ENCODE measurements at places on chromosomes 11 and 22.

DNA sequence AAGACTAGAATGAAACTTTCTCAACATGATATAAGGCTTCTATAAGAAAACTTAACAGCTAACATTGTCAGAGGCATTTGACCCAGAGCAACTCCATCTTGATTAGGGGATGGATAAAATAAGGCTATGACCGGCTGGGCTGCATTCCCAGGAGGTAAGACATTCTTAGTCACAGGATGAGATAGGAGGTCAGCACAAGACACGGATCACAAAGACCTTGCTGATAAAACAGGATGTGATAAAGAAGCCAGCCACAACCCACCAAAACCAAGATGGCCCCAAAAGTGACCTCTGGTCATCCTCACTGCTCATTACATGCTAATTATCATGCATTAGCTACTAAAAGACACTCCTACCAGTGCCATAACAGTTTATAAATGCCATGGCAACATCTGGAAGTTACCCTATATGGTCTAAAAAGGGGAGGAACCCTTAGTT is 135.2 kb downstream of the TTC28 start:
- DNase-seq = no peak

GRCh38 chr11:110196241-110196754 is 100.1 kb downstream of the RDX start:
- DNase-seq = no peak

- DNase-seq = no peak
Observed at GRCh38 chr11:16881074-16881709, 133.0 kb downstream of the PLEKHA7 start.

DNA sequence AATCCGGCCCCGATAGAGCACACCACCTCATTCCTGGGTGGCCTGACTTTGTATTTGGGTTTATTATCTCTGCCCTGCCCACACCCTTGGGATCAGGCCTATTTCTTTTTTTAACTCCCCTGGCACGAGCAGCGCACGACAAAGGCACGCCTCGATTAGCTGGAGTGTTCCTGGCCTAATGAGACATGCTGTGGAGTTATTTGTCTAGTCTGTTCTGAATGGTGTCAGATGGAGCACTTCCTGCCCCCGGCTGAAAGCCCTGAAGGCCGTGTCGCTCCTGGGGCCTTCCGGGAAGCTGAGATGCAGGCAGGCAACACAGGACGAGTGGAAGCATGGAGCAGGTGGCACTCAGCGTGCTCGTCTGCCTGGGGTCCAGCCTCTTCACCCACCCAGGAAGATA is 47.1 kb downstream of the LARGE1 start:
- no peak for DNase-seq

GRCh38 chr22:31618057-31618456 is 44.0 kb downstream of the PISD start:
- DNase-seq = no peak

GRCh38 chr11:68661014-68661413 is 23.3 kb upstream of the GAL start:
- no peak for DNase-seq

- DNase-seq = no peak
Observed at GRCh38 chr11:376531-377173, 7.4 kb downstream of the B4GALNT4 start.

DNA sequence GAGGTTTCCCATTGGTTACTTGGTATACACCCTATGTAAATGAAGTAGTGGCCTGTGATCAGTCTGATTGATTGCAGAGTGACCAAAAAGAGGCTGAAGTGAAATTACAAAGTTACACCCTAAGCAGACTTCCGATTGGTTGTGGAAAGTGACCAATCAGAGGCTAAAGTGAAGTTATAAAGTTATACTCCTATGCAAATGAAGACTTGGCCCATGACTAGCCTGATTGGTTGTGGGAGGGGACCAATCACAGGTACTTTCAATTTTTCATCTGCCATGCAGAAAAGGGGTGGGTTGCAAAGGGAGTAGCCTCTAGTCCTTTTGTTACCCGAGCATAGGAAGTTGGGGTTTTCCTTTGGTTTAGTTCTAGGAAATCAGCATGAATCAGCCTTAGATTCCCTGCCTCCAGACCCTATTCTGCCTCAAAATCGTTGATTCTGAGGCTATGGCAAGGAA is 18.1 kb upstream of the CSTF3 start:
- DNase-seq = no peak

GRCh38 chr22:25509374-25509791 is 55.1 kb upstream of the GRK3 start:
- no peak for DNase-seq

DNA sequence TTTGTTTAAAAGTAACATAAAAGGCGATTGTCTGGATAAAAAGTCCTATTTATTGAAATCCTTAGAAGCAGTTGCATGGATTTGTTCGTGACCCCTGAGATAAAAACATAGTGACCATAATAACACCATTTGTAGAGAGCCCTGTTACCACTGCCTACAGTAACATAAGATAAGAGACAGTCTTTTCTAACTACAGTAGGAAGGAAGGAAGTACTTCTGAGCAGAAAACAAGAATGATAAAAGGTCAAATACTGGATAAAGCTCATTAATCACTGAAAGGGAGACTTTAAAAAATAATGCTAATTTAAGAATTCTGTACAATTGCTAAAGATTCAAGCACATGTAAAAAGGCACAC is 47.1 kb upstream of the SOX6 start:
- DNase-seq = no peak

DNA sequence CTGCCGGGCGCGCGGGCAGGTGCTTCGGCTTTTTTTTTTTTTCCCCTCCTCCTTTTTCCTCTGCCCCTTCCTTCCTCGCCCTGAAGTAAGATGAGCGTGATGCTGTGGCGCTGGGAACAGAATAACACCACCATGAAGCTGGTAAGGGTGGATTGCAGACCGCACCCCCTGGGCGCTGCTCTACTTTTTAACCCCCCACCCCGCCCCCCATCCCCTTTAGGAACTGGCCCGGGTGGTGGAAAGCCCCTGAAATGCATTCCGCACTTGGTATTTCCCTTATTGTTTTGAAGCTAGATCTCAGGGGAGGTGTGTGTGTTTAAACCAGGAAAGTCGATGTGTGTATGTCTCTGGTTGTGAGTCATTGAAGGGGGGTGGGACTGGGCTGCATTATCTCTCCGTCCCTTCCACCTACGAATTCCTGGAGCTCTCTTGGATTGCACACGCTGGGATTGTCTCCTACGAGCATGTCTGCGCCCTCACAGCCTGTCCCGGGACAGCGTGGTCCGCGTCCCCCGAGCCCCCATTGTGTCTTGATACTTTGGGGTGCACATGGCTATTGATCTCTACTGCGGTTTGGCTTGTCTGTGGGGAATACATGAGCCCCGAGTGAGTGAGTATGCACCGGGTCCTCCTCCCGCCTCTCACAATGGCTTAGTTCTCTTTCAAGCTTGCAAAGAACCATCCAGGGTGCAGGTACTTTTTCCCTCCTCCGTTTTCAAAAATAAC is 64.9 kb downstream of the NAV2 start:
- no peak for DNase-seq

DNA sequence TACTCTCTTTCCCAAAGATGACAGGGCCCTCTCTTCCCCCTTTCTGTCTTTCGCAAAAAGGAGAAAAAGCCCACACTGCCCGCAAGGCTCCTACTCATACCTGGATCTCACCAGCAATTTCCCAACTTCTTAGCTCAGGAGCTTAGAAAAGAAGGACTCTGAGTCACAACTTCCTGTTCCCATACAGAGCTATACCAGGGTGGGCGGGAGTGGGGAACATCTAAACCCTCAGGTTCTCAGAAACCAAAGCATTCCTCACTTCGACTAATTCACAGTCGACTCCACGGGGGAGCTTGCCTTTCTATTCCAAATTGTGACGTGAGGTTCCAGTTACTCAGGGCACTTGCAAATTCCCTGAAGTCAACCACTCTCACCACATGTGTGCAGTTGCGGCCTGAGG is 61.9 kb downstream of the MTNR1B start:
- DNase-seq = no peak

GRCh38 chr11:64225608-64226506 is at the start of the genes NUDT22 and TRPT1:
NUDT22 (plus strand) TSS chr11:64226274; CDS start chr11:64226653, 379 bp downstream.
TRPT1 (minus strand) TSS chr11:64226186; CDS start chr11:64225860, 326 bp downstream.
- DNase-seq = peak; percentile 93

DNA sequence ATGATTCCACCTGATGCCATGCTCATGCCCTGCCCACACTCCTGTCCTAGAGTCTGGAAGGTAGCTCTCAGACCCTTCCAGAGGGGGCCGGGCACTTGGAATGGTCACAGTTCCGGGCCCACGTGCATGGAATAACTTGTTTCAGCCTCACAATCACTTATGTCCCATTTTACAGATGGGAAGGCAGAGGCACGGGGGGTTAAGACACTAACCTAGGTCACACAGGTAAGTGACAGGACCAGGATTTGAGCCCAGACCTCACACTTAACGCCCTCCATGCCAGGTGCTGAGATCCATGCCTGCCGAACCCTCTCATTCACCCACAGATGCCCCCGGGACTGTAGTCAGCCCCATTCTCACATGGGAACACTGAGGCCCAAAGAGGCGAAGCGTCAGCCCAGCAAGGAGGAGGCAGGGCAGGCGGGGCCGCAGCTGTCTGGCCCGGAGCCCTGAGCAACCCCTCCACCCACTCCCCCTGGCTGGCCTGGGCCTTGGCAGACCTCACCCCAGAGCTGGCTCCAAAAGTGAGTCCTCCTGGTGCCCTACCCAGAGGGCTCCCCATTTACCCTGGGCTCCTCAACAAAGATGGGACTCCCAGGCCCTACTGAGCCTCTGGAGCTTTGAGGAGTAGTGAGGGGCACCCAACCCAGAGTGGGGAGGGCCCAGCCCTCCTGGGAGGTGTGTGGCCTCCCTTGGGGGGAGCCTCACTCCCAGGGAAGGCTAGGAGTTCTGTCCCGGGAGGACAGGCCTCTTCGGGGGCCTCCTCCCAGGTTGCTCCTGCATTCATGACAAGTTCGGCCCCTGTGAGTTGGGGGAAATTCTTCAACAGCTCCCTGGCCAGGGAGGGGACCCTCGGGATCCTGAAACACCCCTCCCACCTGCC is 2.4 kb upstream of the ALDH3B1 start:
- DNase-seq = no peak

- no peak for DNase-seq
Observed at GRCh38 chr11:38384568-38384967, 1786.5 kb upstream of the RAG2 start.

DNA sequence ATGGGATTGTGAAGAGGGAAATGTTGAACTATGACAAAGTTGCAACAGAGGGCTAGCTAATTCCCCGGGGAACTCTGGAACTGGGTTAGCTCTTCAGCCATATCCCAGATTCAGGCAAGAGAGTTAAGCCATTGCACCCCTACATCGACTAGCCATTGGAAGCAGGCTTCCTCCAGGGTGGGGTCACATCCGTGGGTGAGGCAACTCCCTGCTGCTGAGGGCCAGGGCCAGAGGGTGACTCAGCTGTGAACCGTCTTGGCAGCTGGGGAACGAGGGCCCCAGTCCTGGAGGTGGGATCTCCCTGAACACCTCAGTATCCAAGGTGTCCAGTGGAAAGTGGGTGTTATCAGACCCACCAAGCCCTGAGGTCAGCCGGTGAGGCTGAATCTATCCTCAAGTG is 41.1 kb downstream of the RPS6KA4 start:
- DNase-seq = no peak

DNA sequence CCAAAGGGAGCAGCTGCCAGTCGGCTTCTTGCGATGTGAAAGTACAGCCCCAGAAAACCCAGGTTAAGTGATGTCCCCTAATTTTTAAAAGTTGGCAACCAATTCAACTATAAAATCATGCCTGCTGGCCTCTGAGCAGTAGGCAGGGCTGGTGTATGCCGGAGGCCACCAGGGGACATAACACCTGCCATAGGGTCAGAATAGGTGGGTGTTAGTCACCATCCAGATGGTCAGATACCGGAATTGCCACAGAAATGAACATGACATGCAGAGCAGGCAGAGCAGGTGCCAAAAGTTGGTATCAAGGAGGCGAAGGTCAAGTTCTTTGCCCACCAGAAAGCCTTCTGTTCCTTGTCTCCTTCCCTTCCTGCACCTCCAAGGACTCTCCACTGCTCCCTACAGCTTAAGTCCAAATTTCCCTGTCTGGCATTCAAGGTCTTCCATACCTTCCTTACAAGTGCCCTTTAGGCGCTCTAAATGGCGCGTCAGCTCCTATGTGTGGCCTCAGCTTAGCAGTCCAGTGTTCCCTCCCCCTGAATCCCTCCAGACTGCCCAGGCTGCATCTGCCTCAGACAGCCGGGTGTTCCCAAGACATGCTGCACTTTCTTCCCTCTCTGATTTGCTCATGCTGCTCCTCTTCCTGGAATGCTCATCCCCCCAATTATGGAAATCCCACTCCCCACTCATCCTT is 45.1 kb downstream of the PTPRJ start:
- DNase-seq = no peak

DNA sequence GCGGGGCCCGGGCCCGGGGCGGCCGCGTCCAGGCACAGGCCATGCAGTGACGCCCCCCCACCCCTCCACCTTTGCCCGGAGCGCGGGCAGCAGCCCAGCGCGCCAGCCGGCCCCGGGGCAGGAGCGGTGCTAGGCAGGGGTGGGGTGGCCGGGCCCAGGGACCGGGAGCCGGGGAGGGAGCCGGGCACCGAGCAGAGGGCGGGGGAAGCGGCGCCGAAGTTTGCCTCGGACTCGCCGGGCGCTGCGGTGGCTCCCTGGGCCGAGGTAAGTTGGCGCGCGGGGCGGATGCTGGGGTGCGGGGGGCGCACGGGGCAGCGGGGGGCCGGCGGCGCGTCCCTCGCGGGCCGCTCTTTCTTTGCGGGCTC is 332 bp downstream of the TEAD1 start:
- no peak for DNase-seq

- DNase-seq = no peak
Observed at GRCh38 chr11:87428266-87428665, 390.5 kb downstream of the TMEM135 start.

- no peak for DNase-seq
Observed at GRCh38 chr22:50197000-50197800, 3.6 kb upstream of the SELENOO start.

- no peak for DNase-seq
Observed at GRCh38 chr11:67040147-67040546, 16.5 kb upstream of the RHOD start.

DNA sequence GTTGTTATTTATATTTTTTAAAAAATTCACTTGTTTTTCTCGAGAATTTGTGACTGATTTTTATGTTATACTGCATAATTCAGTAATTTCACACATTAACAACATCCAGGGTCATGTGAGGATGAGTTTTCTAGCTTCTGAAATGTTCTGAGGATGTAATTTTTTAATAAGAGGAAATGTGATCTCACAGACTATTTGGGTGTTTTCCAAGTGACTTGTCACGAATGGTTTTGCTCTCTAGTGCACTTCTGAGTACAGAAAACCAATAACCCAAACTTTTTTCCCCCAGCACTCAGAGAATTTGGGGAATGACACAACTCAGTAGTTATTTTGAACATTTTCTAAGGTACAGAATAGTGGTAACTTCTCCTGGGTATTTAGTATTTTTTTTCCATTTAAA is 821.1 kb upstream of the ARHGAP42 start:
- DNase-seq = no peak

- no peak for DNase-seq
Observed at GRCh38 chr11:64581057-64581523, 9.9 kb upstream of the SLC22A12 start.

- DNase-seq = peak; percentile 42
Observed at GRCh38 chr11:18775492-18776292, 15.9 kb downstream of the PTPN5 start.

DNA sequence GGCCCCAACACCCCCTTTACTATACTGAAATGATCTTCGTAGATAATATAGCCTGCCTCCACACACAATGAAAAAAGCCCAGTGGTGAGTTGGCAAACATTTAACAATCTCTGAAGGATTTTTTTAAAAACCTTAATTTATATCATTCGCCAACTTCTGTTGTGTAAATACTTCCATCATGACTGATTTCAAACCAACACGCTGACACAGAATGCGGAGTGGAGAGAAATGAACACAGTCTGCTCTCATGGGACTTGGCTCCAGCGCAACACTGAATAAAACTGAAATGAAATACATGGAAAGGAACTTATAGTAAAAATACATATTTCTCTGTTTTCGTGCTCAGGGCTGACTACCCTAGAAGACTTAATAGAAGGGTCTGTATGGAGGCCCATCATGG is 61.3 kb upstream of the WNT11 start:
- DNase-seq = no peak

Measured in stimulated activated CD4-positive, alpha-beta T cell treated with anti-CD3 and anti-CD28 coated beads, Interleukin-4, amount 100 ng/mL, for 24 hours (primary cell).